Chondrocyte (in vitro differentiated cells): ENCODE measurements at places on chromosomes 4 and X. TPM values are rescaled to one million over a fixed set of nuclear protein-coding genes. Genes with fewer than 3 reads are reported as not detected.

Gene EMCN
- total RNA-seq = 0.19 TPM in 1 of 3 replicates, not detected in the others

Gene PCDH10
- total RNA-seq = 30.2 to 69.6 TPM (median 30.5 TPM) in 3 replicates

Gene PAGE2B
- not detected in 3 replicates for total RNA-seq

Gene ZAR1
- not detected in 3 replicates for total RNA-seq

Gene NDNF
- 0.22 to 0.54 TPM (median 0.35 TPM) in 3 replicates for total RNA-seq

Gene TMEM156
- 0.32 to 0.36 TPM in 2 of 3 replicates, not detected in the other for total RNA-seq

Gene LAGE3
- total RNA-seq = 17.7 to 25.4 TPM (median 19.8 TPM) in 3 replicates

Gene TMSB15A
- 1.1 to 4.6 TPM (median 4.4 TPM) in 3 replicates for total RNA-seq

Gene KCND1
- 1.4 to 1.7 TPM (median 1.6 TPM) in 3 replicates for total RNA-seq

Gene FAT4
- 16.8 to 69.8 TPM (median 17.7 TPM) in 3 replicates for total RNA-seq

Gene ENPEP
- total RNA-seq = 0.63 to 2.2 TPM (median 0.72 TPM) in 3 replicates

Gene CDKL2
- total RNA-seq = 2.1 to 4.2 TPM (median 2.7 TPM) in 3 replicates

Gene TMPRSS11A
- not detected in 3 replicates for total RNA-seq

Gene RBBP7
- 122 to 151 TPM (median 142 TPM) in 3 replicates for total RNA-seq

Gene STATH
- not detected in 3 replicates for total RNA-seq

Gene DUX4
- total RNA-seq = not detected in 3 replicates

Gene ADH1B
- 0.31 to 1.2 TPM (median 0.69 TPM) in 3 replicates for total RNA-seq

Gene ANOS1
- 9.6 to 23.1 TPM (median 22.3 TPM) in 3 replicates for total RNA-seq

Gene SMIM31
- total RNA-seq = not detected in 3 replicates

Gene LINC00632
- 617 to 626 TPM (median 624 TPM) in 3 replicates for total RNA-seq

Gene PRDM5
- 9.3 to 14.0 TPM (median 10.6 TPM) in 3 replicates for total RNA-seq

Gene CCSER1
- total RNA-seq = 0.24 TPM in 1 of 3 replicates, not detected in the others

Gene STK32B
- 13.1 to 14.7 TPM (median 14.2 TPM) in 3 replicates for total RNA-seq

Gene ZNF330
- total RNA-seq = 19.6 to 25.9 TPM (median 25.9 TPM) in 3 replicates

Gene PNMA3
- total RNA-seq = 0.12 to 0.67 TPM (median 0.67 TPM) in 3 replicates

Gene SERPINA7
- not detected in 3 replicates for total RNA-seq

Gene POF1B
- not detected in 3 replicates for total RNA-seq

Gene DGAT2L6
- total RNA-seq = not detected in 3 replicates

Gene FGFBP1
- not detected in 3 replicates for total RNA-seq

Gene TRIM2
- 18.2 to 25.8 TPM (median 19.1 TPM) in 3 replicates for total RNA-seq

Gene INTS6L
- total RNA-seq = 5.8 to 7.7 TPM (median 6.0 TPM) in 3 replicates

Gene SHROOM2
- total RNA-seq = 3.1 to 4.4 TPM (median 4.0 TPM) in 3 replicates

Gene PPP2R2C
- 0.10 to 0.94 TPM (median 0.13 TPM) in 3 replicates for total RNA-seq

Gene RHOXF2B
- total RNA-seq = not detected in 3 replicates

Gene GLUD2
- total RNA-seq = 0.42 to 0.75 TPM (median 0.46 TPM) in 3 replicates

Gene GPR173
- total RNA-seq = 7.9 to 18.2 TPM (median 8.5 TPM) in 3 replicates

Gene PABPC5
- 5.6 to 6.0 TPM (median 5.8 TPM) in 3 replicates for total RNA-seq

Gene PWWP3B
- 1.1 to 2.1 TPM (median 1.1 TPM) in 3 replicates for total RNA-seq

Gene TAPT1
- total RNA-seq = 17.8 to 26.0 TPM (median 23.0 TPM) in 3 replicates

Gene EGFL6
- total RNA-seq = 0.18 to 0.22 TPM in 2 of 3 replicates, not detected in the other

Gene UGT2B10
- total RNA-seq = not detected in 3 replicates

Gene SOWAHB
- total RNA-seq = 2.6 to 4.8 TPM (median 4.8 TPM) in 3 replicates
